CD8-positive, alpha-beta memory T cell (primary cell): ENCODE measurements at places on chromosomes 3 and 15.

- H3K36me3 ChIP-seq, result no peaks in the 10 kb centered on the region
Measured at GRCh38 chr3:97479740-97480139, 284.8 kb upstream of the ARL6 start.

GRCh38 chr15:43867096-43867495 is 40.3 kb downstream of the WDR76 start:
- H3K4me1 ChIP-seq, result no peaks in the 10 kb centered on the region
- no peak for DNase-seq
- H3K36me3 ChIP-seq, result peaks cover 7% of the 10 kb centered on the region
- no peak overlapping the region for H3K27ac ChIP-seq

DNA sequence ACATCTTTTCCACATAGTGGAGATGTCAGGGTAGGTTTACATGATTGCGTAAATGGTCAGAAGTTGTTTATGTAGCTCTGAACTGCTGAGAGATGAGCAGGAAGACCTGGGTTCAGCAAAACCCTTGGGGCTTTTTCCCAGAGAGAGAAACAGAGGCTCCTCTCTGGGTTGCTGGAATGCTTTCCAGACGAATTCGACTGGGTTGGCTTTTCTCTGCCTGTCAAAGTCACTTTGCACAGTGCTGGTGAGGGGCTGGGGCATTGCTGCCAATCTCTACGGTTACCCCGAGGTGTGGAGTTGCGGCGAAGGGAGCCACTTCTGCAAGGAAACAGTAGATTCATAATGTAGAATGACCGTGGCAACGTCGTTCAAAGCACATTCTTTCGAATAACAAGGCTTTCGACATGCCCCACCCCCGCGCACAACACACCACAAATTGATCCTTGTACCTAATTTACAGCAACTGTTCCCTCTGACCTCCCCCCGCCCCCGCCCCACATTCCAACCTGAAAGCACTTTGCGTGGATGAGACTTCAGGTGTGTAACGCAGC is 950 bp upstream of the CNTN4 start:
- DNase-seq, result no peak
- no peak overlapping the region for H3K27ac ChIP-seq
- no peak overlapping the region for H3K4me3 ChIP-seq
- no peaks in the 10 kb centered on the region for H3K4me1 ChIP-seq
- H3K36me3 ChIP-seq, result no peaks in the 10 kb centered on the region

DNA sequence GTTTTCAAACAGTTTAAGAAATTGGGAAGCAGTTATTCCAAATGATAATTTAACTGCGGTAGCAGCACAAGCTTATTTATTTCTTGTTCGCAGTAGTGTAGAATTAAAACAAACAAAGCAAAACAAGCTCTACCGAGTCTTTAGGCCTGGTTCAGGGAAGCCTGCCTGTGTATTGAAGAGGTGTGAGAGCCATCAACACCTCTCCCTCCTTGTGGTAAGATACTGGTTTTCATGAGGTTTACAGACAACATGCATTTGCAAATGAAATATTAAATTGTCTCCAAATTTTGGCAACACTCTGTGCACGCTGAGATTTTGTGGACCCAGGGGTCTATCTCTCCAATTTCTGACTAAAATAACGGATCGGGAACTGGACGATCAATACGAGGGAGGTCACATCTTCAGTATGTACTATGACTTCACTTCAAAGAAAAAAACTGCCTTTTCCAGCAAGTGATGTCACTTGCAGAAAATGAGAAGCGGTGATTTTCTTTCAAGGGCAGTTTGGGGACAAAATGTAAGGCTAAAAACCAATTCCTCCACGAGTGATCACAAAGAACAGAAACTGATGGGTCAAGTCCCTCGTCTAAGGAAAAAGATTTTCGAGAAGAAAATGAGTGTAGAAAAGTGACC is 721 bp downstream of the ATR start:
- H3K4me3 ChIP-seq, result peak overlapping the region; percentile 97
- DNase-seq, result no peak
- H3K36me3 ChIP-seq, result no peaks in the 10 kb centered on the region
- no peaks in the 10 kb centered on the region for H3K27me3 ChIP-seq

GRCh38 chr3:12705981-12706380 is 42.1 kb upstream of the RAF1 start:
- H3K27ac ChIP-seq, result no peak overlapping the region
- no peak for DNase-seq
- no peak overlapping the region for H3K4me3 ChIP-seq
- no peaks in the 10 kb centered on the region for H3K4me1 ChIP-seq
- H3K27me3 ChIP-seq, result no peaks in the 10 kb centered on the region

GRCh38 chr3:150773616-150774192 is 10.7 kb upstream of the SIAH2 start:
- no peak for DNase-seq
- no peak overlapping the region for H3K27ac ChIP-seq
- H3K4me3 ChIP-seq, result no peak overlapping the region
- no peaks in the 10 kb centered on the region for H3K4me1 ChIP-seq

DNA sequence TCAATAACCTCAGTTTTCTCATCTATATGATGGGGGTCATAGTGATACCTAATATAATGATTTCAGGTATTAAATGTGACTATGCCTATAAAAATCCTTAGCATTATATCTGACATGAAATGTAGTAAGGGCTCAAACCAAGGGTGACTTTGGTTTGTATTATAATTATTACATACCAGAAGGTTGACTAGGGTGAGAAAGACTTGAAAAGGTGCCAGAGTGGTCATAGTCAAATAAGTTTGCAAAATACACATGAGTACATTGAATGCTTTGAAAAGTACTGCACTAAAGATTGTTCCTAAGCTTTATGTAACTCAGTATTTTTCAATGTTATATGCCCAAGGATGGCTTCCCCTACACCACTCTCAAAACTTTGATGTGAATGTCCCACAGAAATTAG is 297.2 kb downstream of the ARPP21 start:
- no peak overlapping the region for H3K4me3 ChIP-seq
- DNase-seq, result no peak
- H3K27ac ChIP-seq, result no peak overlapping the region
- H3K4me1 ChIP-seq, result no peaks in the 10 kb centered on the region

DNA sequence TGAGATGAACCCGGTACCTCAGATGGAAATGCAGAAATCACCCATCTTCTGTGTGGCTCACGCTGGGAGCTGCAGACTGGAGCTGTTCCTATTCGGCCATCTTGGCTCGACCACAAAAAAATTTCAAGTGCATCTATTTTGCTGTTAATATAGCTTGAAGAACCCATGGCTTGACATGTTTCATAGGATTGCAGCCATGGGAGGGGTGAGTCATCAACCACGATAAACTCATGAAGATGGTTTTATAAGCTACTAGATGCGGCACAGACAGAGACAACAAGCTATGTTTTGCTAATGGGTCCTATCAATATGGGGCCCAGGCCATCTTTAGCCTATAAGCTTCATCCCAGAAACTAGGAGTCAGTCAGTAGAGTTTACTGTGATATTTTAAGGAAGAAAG is 100.4 kb upstream of the PHLDB2 start:
- no peaks in the 10 kb centered on the region for H3K36me3 ChIP-seq
- no peak overlapping the region for H3K4me3 ChIP-seq
- no peaks in the 10 kb centered on the region for H3K27me3 ChIP-seq
- no peaks in the 10 kb centered on the region for H3K4me1 ChIP-seq
- H3K27ac ChIP-seq, result no peak overlapping the region

- H3K4me3 ChIP-seq, result no peak overlapping the region
- no peak overlapping the region for H3K27ac ChIP-seq
- no peaks in the 10 kb centered on the region for H3K4me1 ChIP-seq
- no peak for DNase-seq
Measured at GRCh38 chr3:43075904-43076661, 29.8 kb downstream of the POMGNT2 start.

DNA sequence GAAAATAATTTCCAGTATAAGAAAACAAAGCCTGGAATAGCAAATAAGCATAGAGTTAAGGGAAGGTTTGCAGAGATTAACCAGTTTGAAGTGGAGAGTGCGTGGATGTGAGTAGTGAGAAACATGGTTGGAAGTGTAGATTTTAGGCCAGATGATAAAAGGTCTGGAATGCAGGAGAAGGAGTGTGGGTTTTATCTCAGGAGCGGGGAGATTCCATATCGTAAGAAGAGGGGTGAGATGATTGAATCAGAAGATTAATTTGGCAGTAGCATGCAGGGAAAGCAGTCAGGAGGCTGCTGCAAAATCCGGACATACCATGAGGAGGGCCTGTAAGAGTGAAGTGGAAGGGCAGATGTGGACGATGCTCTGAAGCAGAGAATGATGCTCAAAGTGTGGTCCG is 13.7 kb downstream of the PPARG start:
- no peak overlapping the region for H3K4me3 ChIP-seq
- no peaks in the 10 kb centered on the region for H3K27me3 ChIP-seq
- no peaks in the 10 kb centered on the region for H3K4me1 ChIP-seq
- no peaks in the 10 kb centered on the region for H3K36me3 ChIP-seq
- no peak for DNase-seq

- H3K4me3 ChIP-seq, result no peak overlapping the region
- H3K36me3 ChIP-seq, result no peaks in the 10 kb centered on the region
- no peaks in the 10 kb centered on the region for H3K27me3 ChIP-seq
- no peaks in the 10 kb centered on the region for H3K4me1 ChIP-seq
Measured at GRCh38 chr3:78736863-78737262, 1030.9 kb downstream of the ROBO1 start.

- DNase-seq, result no peak
- H3K36me3 ChIP-seq, result no peaks in the 10 kb centered on the region
- no peaks in the 10 kb centered on the region for H3K27me3 ChIP-seq
- H3K4me3 ChIP-seq, result no peak overlapping the region
- no peak overlapping the region for H3K27ac ChIP-seq
- H3K4me1 ChIP-seq, result peaks cover 11% of the 10 kb centered on the region
Measured at GRCh38 chr3:72308641-72309040, 523.7 kb upstream of the PROK2 start.

- H3K36me3 ChIP-seq, result no peaks in the 10 kb centered on the region
- no peaks in the 10 kb centered on the region for H3K4me1 ChIP-seq
- no peak for DNase-seq
- H3K27ac ChIP-seq, result no peak overlapping the region
- no peaks in the 10 kb centered on the region for H3K27me3 ChIP-seq
Measured at GRCh38 chr3:18283680-18284079, 141.5 kb downstream of the SATB1 start.

DNA sequence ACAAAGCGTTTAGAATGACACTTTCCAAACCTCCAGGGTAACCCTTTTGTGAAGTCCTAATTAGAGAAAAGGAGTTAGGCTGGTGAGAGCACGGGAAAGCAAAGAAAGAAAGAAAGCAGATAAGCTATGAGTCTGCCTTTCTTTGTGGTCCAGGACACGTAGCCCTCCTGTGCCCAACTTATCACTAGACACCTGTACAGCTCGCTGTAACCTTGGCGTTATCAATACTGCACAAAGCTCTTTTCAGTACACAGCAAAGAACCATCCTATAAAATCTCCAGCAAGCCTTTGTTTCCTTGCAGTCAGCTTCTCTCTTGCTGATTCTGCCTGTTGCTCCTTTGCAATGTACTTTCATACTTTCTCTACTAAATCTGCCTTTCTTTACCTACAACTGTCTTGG is 6.8 kb upstream of the TAMM41 start:
- H3K36me3 ChIP-seq, result no peaks in the 10 kb centered on the region
- H3K27ac ChIP-seq, result no peak overlapping the region
- H3K27me3 ChIP-seq, result no peaks in the 10 kb centered on the region
- H3K4me3 ChIP-seq, result no peak overlapping the region
- no peak for DNase-seq

- peaks cover 17% of the 10 kb centered on the region for H3K4me1 ChIP-seq
- no peak for DNase-seq
- H3K4me3 ChIP-seq, result peak overlapping the region; percentile 49
- no peak overlapping the region for H3K27ac ChIP-seq
Measured at GRCh38 chr3:12553921-12554391, 2.9 kb upstream of the MKRN2 start.

DNA sequence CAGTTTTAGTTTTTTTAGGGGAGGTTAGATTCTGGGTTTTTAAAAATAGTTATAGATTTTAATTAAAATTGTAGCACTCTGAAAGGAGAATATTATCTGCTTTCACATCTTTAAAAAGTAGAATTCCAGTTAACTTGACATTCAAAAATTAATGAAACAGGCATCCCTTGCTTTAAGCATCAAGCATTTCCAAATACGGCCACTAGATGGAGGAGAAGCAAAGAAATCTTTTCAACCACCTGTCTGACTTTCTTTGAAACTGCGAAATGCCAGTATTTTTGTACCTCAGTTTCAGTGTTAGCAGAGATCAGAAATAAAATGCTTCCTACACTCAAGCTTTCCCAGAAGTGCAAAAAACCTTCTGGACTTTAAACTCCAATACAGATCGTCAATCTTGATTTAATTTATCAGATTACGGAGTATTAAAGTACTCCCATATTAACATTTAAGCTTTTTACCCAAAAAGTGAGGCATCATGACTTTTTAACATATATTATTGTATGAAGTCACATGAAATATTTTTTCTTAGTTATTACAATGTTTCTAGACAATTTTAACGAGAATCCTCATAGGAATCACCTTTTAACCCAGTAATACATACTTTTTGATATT is 153.3 kb downstream of the P3H2 start:
- no peaks in the 10 kb centered on the region for H3K27me3 ChIP-seq
- H3K4me3 ChIP-seq, result no peak overlapping the region
- H3K27ac ChIP-seq, result no peak overlapping the region
- H3K4me1 ChIP-seq, result no peaks in the 10 kb centered on the region
- no peaks in the 10 kb centered on the region for H3K36me3 ChIP-seq

DNA sequence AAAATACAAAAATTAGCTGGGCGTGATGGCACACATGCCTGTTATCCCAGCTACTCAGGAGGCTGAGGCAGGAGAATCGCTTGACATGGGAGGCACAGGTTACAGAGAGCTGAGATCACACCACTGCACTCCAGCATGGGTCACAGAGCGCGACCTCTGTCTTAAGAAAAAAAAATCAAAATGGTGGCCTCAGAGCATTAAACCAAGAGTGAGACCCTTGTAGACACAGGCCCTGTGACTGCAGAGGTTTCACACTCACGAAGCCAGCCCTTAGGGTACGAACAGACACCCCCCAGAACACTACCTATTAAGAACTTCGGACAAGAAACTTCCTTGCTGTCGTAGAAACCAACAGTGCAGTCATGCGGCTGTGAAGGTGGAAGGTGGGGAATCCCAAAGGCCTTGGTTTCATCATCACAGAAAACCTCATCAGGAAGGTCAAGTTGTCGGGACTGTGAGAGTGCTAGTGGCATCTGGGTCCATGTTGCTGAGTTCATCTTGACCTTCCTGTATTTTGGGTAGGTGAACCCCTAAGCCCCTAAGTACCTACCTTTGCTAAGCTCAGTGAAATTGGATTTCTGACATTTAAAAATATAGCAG is 4.8 kb upstream of the PDE8A start:
- no peak overlapping the region for H3K4me3 ChIP-seq
- H3K36me3 ChIP-seq, result no peaks in the 10 kb centered on the region
- H3K27ac ChIP-seq, result no peak overlapping the region
- no peaks in the 10 kb centered on the region for H3K27me3 ChIP-seq
- peaks cover 8% of the 10 kb centered on the region for H3K4me1 ChIP-seq

- H3K27ac ChIP-seq, result no peak overlapping the region
- H3K27me3 ChIP-seq, result no peaks in the 10 kb centered on the region
- H3K36me3 ChIP-seq, result no peaks in the 10 kb centered on the region
- H3K4me1 ChIP-seq, result no peaks in the 10 kb centered on the region
- no peak overlapping the region for H3K4me3 ChIP-seq
Measured at GRCh38 chr15:77518458-77518857, 97.8 kb downstream of the HMG20A start.

GRCh38 chr15:41772720-41773331 is 1.5 kb upstream of the MAPKBP1 start:
- H3K4me1 ChIP-seq, result peaks cover 39% of the 10 kb centered on the region
- no peak overlapping the region for H3K27ac ChIP-seq
- H3K4me3 ChIP-seq, result peak overlapping the region; percentile 89
- H3K36me3 ChIP-seq, result no peaks in the 10 kb centered on the region
